Aorta (tissue), 5 donors: ENCODE measurements at places on chromosomes 7 and 10. TPM values are rescaled to one million over a fixed set of nuclear protein-coding genes. Genes with fewer than 3 reads are reported as not detected.
A peak's percentile ranks its signal among the peaks of the same experiment; 100 is the strongest.

The ADAP1 gene
- 10.8 TPM for total RNA-seq

The KDM7A gene
- 24.9 TPM for total RNA-seq

The ASIC3 gene
- 1.7 TPM for total RNA-seq

The PILRB gene
- total RNA-seq: 30.7 TPM

The TMEM196 gene
- 0.29 TPM for total RNA-seq

The SLC29A4 gene
- total RNA-seq: 0.88 TPM

The PNLIPRP3 gene
- not detected for total RNA-seq

The MMP21 gene
- 0.33 TPM for total RNA-seq

The SRRM3 gene
- 5.9 TPM for total RNA-seq

The PLAC9 gene
- 37.7 TPM for total RNA-seq

DNA sequence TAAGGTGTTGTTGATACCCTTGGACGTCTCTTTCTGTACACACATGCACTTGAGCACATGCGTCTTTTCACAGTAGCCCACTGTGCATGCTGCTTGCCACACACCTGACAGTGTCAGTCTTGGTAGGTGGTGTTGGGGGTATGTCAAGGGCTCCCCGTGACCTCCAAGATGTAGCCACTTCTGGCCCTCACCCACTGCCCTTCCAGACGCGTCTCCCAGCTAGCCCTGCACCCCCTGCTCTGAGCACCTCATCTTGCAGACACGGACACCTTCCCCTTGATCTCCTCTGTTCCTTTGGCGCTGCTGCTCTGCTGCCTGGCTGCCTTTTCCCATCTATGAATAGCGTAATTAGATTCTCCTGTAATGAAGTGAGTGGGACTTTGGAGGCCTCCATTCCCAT lies 75.2 kb upstream of the TNS3 start:
- H3K36me3 ChIP-seq: no peaks in the 10 kb centered on the region
- H3K4me3 ChIP-seq: no peak overlapping the region
- DNase-seq: no peak

- no peak overlapping the region for H3K4me3 ChIP-seq
- H3K4me1 ChIP-seq: no peaks in the 10 kb centered on the region
- no peak overlapping the region for H3K27ac ChIP-seq
- DNase-seq: no peak
- H3K27me3 ChIP-seq: no peaks in the 10 kb centered on the region
Observed at GRCh38 chr7:36686499-36686898, 37.8 kb downstream of the AOAH start.

- H3K36me3 ChIP-seq: no peaks in the 10 kb centered on the region
- H3K27me3 ChIP-seq: no peaks in the 10 kb centered on the region
- H3K4me3 ChIP-seq: no peak overlapping the region
Observed at GRCh38 chr7:92808006-92808405, 28.4 kb downstream of the CDK6 start.

GRCh38 chr10:104328896-104329710 lies 9.2 kb downstream of the ITPRIP start:
- no peaks in the 10 kb centered on the region for H3K36me3 ChIP-seq
- H3K4me3 ChIP-seq: no peak overlapping the region

- no peaks in the 10 kb centered on the region for H3K27me3 ChIP-seq
- H3K36me3 ChIP-seq: no peaks in the 10 kb centered on the region
- no peaks in the 10 kb centered on the region for H3K4me1 ChIP-seq
- DNase-seq: no peak
Observed at GRCh38 chr10:116973371-116973905, 31.5 kb downstream of the SHTN1 start.

GRCh38 chr7:33486633-33487032 lies 357.3 kb downstream of the BBS9 start:
- H3K36me3 ChIP-seq: no peaks in the 10 kb centered on the region
- no peak overlapping the region for H3K27ac ChIP-seq
- H3K4me1 ChIP-seq: no peaks in the 10 kb centered on the region

DNA sequence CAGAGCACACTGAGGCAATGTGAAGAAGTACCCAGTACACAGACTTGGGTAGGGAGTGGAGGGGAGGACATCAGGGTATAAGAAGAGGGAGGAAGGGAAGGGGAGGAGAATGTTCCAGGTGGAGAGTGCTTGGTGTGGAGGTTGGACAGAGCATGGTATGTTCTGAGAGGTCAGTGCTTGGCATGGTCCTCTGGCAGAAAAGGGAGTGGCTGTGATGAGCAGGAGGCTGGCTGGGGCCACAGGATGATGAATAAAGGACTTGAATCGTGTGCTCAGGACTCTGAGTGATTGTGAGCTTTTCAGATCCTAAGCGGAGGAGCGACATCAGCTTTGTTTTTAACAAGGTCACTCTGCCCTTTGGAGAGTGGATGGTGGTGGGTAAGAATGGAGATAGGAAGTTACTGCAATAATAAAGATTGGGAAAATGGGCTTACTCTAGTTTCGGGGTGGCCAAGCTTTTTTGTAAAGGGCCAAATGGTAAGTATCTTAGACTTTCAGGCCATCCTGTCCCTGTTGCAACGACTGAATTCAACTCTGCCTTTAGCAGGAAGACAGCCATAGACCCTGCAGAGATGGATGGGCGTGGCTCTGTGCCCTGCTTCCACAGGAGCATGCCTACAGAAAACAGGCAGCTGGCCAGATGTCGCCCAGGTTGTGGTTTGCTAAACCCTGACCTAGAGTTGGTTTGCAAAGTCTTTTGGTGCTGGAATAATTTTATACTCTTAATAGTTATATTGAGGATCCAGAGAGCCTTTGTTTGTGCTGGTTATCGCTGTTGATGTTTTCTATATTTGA lies 8.4 kb downstream of the PPP2R2D start:
- H3K36me3 ChIP-seq: no peaks in the 10 kb centered on the region
- no peaks in the 10 kb centered on the region for H3K27me3 ChIP-seq
- peak; percentile 26 for DNase-seq
- H3K4me3 ChIP-seq: no peak overlapping the region
- no peaks in the 10 kb centered on the region for H3K4me1 ChIP-seq
- no peak overlapping the region for H3K27ac ChIP-seq

GRCh38 chr7:77244222-77244934 lies 44.8 kb upstream of the FGL2 start:
- no peak for DNase-seq
- peak overlapping the region; percentile 76 for H3K27ac ChIP-seq
- no peaks in the 10 kb centered on the region for H3K36me3 ChIP-seq

DNA sequence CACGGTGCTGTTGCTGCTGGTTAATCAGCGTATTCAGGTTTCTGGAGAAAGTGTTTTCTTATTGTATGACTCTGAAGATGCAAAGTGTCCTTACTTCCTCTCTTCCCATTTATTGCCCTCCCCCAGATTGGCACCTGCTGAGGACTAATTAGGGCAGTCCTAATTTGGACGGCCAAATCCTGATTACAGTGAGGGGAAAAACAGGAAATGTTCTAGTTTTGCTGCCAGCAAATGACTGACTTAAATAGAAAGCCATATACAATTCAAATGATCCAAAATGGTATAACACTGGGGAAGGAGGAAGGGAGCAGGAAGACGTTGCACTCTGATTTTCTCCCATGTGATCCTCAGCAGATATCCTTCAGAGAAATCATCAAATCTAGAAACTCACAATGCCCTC lies 222.4 kb upstream of the LRGUK start:
- H3K27me3 ChIP-seq: no peaks in the 10 kb centered on the region
- no peak overlapping the region for H3K27ac ChIP-seq
- peaks cover 1% of the 10 kb centered on the region for H3K4me1 ChIP-seq
- no peak for DNase-seq
- no peaks in the 10 kb centered on the region for H3K36me3 ChIP-seq

GRCh38 chr10:132655735-132656134 lies 118.1 kb downstream of the INPP5A start:
- peak; percentile 62 for DNase-seq
- H3K4me3 ChIP-seq: no peak overlapping the region

DNA sequence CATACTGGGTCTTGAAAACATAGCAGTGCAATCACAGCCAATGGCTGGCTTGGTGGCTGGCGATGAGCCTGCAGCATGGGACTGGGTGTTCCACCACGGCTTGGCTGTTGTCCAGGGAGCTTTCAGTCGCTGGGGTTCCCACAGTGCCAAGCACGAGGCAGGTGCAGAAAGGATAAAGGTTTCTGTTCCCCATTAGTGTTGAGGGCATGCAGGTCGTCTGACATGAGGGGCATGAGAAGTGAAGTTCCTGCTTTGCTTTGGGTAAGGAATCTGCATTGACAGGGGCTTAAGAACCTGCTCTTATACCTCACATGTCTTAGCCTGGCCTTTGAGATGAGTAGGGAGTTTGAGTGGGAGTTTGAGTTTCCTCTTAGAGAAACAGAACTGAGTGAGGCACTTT lies 9.0 kb upstream of the CFTR start:
- H3K4me3 ChIP-seq: no peak overlapping the region
- H3K27me3 ChIP-seq: no peaks in the 10 kb centered on the region

- peak within 1 kb of the TSS; percentile 63 for H3K4me3 ChIP-seq
- no peaks in the 10 kb centered on the region for H3K36me3 ChIP-seq
- no peaks in the 10 kb centered on the region for H3K27me3 ChIP-seq
Observed at GRCh38 chr10:27745732-27746396, at the start of gene MKX. MKX (minus strand) TSS chr10:27745819; CDS start chr10:27743415, 2,404 bp downstream.

DNA sequence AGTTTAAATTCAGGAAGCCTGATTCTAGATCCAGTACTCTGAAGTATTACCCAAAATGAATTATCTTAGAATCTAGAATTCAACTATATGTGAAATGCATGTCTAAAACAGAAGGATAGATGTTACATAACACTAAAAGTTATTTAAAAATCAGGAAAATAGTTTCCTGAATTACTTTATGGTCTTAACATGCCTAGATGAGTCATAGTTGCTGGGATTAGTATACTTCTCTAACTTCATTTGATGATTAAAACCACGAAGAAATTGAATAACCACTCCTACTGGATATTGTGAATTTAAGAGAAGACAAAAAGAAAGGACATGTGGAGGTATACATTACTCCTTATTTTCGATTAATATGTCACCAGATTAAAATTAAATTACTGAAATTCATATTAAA lies 65.5 kb downstream of the ATAD1 start:
- H3K4me3 ChIP-seq: no peak overlapping the region
- DNase-seq: no peak
- no peaks in the 10 kb centered on the region for H3K4me1 ChIP-seq
- peaks cover 4% of the 10 kb centered on the region for H3K36me3 ChIP-seq

DNA sequence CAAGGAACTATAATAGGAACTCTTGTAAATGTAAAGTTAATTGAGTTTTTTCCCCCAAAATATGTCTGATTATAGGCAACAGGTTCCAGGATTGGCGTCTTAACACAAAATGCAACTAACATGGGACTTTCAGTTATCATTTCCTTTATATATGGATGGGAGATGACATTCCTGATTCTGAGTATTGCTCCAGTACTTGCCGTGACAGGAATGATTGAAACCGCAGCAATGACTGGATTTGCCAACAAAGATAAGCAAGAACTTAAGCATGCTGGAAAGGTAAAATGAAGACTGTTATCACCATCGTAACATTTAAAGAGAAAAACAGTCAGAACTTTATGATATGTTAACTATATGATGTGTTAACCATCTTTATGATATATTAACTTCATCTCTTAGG lies 63.7 kb downstream of the SP8 start:
- H3K36me3 ChIP-seq: no peaks in the 10 kb centered on the region
- no peaks in the 10 kb centered on the region for H3K27me3 ChIP-seq
- H3K4me3 ChIP-seq: no peak overlapping the region
- H3K27ac ChIP-seq: no peak overlapping the region
- H3K4me1 ChIP-seq: no peaks in the 10 kb centered on the region

DNA sequence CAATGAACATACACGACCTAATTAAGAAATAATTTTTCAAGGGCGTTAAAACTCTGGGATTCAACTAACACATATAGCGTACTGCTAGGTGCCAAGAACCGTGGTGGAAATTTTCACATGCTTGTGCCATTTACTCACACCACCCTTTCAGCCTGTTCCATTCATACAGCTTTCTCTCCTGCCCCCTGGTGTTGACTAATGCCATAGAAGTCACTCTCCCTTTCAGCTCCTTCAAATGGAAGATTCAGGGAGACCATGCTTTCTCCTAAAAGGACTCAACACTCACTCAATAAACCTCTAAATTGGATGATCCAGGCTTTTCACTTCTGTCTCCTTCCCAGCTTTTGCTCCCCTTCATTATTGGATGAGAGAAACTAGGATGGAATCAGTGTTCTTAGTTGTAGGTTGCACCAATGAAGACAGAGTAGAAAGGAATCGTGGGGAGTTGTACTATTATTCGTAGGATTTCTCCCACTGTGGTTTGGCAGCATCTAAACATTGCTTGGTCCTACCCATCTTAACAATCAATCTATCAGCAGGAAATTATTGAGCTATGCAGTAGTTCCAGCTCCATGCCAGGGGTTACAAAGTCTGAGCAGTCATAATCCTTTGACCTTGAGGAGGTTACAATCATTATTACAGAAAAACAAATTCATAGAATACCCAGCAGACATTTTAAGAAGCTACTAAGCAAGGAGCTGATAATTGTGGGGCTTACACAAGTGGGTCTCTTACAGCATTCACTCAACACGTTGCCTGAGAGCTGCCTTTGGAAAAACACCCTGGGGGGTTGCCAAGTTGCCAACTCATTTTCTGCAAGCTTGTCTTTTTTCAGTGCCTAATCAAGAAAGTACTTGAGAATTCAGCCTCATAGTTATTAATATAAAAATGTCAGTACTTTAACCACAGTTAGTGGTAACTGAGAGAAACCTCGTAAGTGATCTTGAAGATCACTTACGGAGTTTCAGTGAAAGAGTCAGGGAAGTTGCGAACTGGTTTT lies 2.8 kb upstream of the PPP1R3C start:
- no peaks in the 10 kb centered on the region for H3K27me3 ChIP-seq
- no peak overlapping the region for H3K27ac ChIP-seq
- DNase-seq: peak; percentile 61
- no peaks in the 10 kb centered on the region for H3K36me3 ChIP-seq
- H3K4me1 ChIP-seq: no peaks in the 10 kb centered on the region

- H3K27me3 ChIP-seq: no peaks in the 10 kb centered on the region
- no peak overlapping the region for H3K27ac ChIP-seq
- no peaks in the 10 kb centered on the region for H3K36me3 ChIP-seq
- no peaks in the 10 kb centered on the region for H3K4me1 ChIP-seq
- H3K4me3 ChIP-seq: no peak overlapping the region
Observed at GRCh38 chr7:2823130-2823529, 21.0 kb downstream of the GNA12 start.

DNA sequence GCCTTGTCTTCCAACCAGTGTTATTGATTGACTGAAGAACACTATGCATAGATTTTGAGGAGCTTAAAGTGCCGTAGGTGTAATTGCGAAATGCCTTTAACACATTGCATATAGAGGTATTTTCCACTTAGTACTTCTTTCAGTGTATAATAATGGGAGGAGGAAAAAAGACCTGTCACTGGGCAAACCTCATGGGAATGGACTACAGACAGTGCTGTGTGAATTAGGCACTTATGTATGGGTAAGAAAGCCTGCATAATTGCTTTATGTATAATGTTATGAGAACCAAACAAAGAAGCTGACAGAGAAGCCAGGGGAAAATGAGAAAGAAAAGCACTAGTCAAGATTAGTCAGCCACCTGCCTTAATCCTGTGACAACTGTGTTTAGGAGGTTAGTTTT lies 12.4 kb upstream of the SCRN1 start:
- no peaks in the 10 kb centered on the region for H3K27me3 ChIP-seq
- H3K36me3 ChIP-seq: no peaks in the 10 kb centered on the region
- H3K27ac ChIP-seq: no peak overlapping the region
- H3K4me3 ChIP-seq: no peak overlapping the region
- DNase-seq: no peak

GRCh38 chr7:151339651-151340382 lies 1.8 kb upstream of the NUB1 start:
- DNase-seq: no peak
- no peaks in the 10 kb centered on the region for H3K27me3 ChIP-seq
